ENCODE measurements at places on chromosomes 4 and X.

- DNase-seq = no peak
Measured at GRCh38 chr4:186149872-186150271, 41.5 kb upstream of the CYP4V2 start.

DNA sequence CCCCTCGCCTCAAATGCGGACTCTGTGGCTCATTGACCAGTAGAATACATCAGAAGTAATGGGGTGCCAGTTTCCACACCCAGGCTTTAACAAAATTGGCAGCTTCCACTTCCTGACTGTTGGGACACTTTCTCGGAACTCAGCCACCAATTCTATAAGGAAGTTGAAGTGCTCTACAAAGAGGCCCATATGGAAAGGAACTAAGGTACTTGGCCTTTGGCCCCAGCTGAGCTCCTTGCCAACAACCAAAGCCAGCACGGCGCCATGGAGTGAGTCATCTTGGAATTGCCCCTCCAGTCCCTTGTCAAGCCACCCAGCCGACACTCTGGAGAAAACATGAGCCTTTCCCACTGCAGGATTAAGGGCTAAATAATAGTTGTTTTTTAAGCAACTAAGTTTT, 262.2 kb upstream of the INTU start:
- DNase-seq = no peak

- DNase-seq = no peak
Measured at GRCh38 chr4:35730414-35730813, 513.9 kb downstream of the ARAP2 start.

DNA sequence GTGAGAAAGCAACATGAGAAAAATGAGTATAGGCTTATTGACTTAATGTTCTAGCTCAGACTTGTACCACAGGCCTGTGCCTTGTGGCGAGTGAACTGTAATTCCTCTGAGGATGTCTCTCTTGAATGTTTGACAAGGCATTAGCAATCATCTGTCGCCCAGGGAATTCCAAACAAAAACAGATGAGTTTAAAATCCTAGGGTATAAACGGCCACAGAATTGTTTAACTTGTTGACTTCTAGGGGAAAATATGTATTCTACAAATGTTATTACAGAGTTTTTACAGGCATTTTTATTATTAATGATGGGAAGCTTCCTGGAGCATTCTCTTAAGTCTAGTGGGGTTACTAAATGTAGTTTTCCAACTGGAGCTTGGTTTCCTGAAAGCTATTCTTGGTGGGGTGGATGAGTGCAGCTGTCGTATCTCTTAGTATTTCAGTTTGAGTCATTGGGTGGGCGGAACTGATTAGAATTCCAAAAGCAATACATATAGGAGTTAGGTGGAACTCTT, 40.6 kb downstream of the ARHGAP10 start:
- no peak for DNase-seq

Data from activated CD8-positive, alpha-beta memory T cell treated with anti-CD3 and anti-CD28 coated beads for 4 hours (primary cell).